Urinary bladder (tissue), 4 donors: ENCODE measurements at places on chromosomes 4 and X. TPM values are rescaled to one million over a fixed set of nuclear protein-coding genes. Genes with fewer than 3 reads are reported as not detected.

Gene C1QTNF7
- polyA plus RNA-seq, result 37.6 TPM

DNA sequence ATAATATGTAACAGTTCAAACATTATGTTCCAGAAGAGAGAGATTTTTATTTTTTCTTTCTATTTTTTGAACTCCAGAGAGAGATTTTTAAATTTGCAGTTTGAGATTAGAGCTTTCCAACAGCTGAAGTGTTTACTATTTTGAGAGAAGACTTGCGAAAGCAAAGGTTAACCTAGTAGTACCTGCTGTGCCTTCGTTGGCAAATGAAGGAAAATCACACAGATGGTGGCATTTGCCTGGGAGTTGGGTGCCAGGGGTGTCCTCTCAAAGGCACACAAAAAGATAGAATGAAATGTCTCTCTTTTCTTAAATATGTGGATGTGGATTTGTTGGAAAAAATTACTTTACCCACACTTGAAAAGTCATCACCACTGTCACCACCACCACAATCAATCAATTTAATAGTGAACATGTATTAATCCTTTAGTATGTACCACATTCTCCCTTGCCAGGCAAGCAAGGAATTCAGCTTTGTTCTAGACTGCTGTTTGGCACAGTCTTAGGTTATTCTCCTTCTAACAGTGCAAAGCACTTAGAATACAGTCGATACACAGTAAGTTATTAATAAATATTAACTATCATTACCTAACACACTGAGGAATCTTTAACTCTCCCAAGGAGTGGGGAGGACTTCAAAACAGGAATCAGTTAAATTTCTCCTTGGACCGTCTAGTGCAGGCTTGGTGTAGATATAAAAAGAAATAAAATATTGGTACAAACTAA is 838.2 kb upstream of the FTHL17 start:
- no peak for DNase-seq

DNA sequence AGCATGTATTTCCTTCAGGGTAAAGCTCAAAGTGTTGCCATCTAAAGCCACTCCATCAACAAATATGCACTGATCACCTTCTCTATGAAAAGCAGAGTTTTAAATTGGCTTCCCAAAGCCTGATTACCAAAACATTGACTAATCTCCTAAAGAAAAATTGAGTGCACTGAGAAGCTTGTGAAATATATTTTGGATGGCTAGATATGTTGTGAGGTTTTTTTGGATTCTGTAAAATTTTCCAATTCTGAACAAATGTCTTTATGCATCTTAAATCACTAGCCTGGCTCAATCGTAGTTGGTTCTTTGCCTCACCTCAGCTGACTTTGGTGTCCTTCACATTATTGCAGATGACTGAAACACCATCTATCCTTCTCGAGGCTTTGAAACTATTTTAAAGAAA is 14.9 kb upstream of the EXOSC9 start:
- DNase-seq, result no peak

GRCh38 chr4:94439606-94440005 is 12.1 kb upstream of the PDLIM5 start:
- DNase-seq, result no peak

- DNase-seq, result peak; percentile 83
Observed at GRCh38 chr4:148116264-148116663, 325.9 kb downstream of the NR3C2 start.

GRCh38 chr4:52791936-52792335 is 40.7 kb upstream of the ERVMER34-1 start:
- DNase-seq, result no peak

DNA sequence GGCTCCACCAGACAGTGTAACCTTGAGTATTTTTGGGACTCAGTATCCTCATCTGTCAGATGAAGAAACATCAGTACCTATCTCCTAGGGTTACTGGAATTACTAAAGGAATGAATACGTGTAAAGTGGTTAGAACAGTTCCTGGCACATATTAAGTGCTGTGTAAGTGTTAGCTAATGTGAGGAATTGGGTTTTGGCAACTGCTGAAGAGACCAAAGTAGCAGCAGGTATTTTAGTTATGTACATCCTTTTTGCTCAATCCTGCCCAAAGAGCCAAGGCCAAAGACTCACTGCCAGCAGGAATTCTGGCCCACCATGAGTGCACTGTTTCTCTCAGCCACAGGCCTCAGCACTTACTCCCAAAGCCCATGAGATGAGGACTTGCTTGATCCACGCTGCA is 16.7 kb upstream of the MCF2 start:
- no peak for DNase-seq

- DNase-seq, result no peak
Observed at GRCh38 chr4:152476796-152477195, 59.1 kb downstream of the FBXW7 start.

GRCh38 chrX:2614911-2615310 is 76.2 kb upstream of the CD99 start:
- no peak for DNase-seq
